ENCODE measurements at places on chromosomes 11 and 22. TPM values are rescaled to one million over a fixed set of nuclear protein-coding genes. Genes with fewer than 3 reads are reported as not detected.

The OR52N5 gene
- not detected for polyA plus RNA-seq

The ENDOD1 gene
- polyA plus RNA-seq: 71.8 TPM

The NFAM1 gene
- 2.6 TPM for polyA plus RNA-seq

DNA sequence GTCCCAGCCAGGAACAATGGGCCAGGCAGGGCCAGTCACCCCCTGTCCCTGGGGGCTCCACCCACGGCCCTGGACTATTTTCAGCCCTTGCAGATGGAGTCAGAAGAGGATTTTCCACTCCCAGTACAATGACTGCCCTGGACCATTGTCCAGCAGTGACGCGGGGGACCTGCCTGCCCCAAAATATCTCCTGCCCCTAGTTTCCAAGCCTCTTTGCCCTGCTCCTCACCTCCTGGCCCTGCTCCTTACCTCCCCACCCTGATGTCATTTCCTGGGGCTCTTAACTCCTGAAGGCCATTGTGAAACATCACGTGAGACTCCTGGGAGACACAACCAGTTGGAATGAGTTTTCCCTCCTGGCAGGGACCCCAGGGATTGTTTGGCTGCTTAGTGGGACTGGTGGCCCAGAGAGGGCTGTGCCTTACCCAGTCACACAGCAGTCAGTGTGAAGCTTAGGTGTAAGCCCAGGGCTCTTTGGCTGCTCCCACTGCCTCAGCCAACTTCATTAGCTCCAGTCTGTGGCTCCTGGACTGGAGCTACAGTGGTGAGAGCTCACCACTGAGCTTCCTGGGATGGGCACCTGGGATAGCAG, 22.2 kb downstream of the P2RY2 start:
- H3K36me3 ChIP-seq: no peaks in the 10 kb centered on the region
- no peaks in the 10 kb centered on the region for H3K27me3 ChIP-seq
- no peak overlapping the region for H3K4me3 ChIP-seq
- H3K4me1 ChIP-seq: no peaks in the 10 kb centered on the region
- DNase-seq: peak; percentile 80

DNA sequence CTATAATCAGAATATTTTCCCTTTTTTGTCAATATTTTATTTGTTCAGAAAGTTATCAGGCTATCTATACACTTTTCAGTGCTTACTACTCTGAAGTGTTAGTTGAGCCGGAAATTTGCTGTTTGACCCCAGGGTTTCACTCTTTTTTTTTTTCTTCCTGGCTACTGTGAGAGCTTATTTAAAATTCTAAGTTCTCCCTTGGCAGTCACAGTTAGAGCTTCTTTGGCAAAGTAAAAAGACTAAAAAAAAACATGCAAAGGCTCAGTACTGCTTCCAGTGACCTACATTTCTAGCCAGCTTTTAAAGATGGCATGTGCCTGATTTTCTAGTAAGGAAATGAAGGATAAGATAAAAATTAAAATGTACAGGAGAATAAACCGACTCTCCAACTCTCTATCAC, 48.4 kb downstream of the ELP4 start:
- DNase-seq: no peak
- H3K27me3 ChIP-seq: no peaks in the 10 kb centered on the region

DNA sequence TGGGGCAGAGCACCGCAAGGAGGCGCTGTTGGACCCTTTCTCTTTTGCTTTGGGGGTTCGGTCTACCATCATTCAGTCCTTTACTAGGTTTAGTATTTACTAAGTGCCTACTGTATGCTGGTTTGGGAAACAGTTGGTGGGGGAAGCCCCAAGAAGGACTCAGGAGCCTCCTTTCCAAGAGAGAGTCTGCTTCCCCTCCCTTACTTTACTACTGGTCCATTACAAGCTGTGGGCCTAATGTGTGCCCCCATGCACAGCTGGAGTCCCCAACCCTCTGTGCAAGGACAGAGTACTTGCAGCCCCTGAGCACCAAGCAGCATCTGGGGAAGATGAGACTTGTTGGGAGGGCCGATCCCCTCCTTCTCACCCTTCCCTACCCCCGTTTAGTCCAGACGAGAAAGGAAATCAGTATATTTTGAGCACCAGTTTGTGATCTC, 876 bp upstream of the UBE2L6 start:
- no peaks in the 10 kb centered on the region for H3K4me1 ChIP-seq
- DNase-seq: no peak
- H3K27me3 ChIP-seq: no peaks in the 10 kb centered on the region

GRCh38 chr11:104759464-104759863, 138.8 kb downstream of the CASP12 start:
- no peaks in the 10 kb centered on the region for H3K27me3 ChIP-seq
- H3K4me3 ChIP-seq: no peak overlapping the region
- H3K4me1 ChIP-seq: no peaks in the 10 kb centered on the region
- H3K27ac ChIP-seq: no peak overlapping the region
- no peak for DNase-seq

DNA sequence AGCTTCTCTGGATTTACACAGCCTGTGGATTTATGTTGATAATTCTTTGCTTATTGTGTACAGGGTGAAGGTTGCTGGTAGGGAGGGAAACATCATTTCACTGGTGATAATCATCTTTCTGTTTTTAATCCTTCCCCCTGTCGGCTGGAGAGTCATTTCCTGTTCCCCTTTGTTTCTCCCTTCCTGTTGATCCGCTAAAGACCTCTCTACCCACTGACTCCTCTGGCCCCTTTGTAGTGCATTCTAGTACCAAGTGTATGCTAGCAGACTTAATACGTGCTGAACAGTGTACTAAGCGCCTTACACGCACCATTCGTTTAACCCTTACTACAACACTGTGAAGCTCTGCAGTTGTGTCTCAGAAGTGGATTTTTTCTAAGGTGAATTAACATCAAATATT, 19.0 kb upstream of the OR9Q1 start:
- no peak overlapping the region for H3K4me3 ChIP-seq
- H3K27me3 ChIP-seq: no peaks in the 10 kb centered on the region
- no peak overlapping the region for H3K27ac ChIP-seq

- no peaks in the 10 kb centered on the region for H3K4me1 ChIP-seq
- no peaks in the 10 kb centered on the region for H3K27me3 ChIP-seq
- no peak overlapping the region for H3K4me3 ChIP-seq
- H3K36me3 ChIP-seq: no peaks in the 10 kb centered on the region
Measured at GRCh38 chr11:40513281-40513680, 946.2 kb downstream of the LRRC4C start.

GRCh38 chr11:36703055-36703404, 105.0 kb upstream of the RAG2 start:
- H3K4me3 ChIP-seq: no peak overlapping the region
- H3K27ac ChIP-seq: no peak overlapping the region
- no peaks in the 10 kb centered on the region for H3K4me1 ChIP-seq
- DNase-seq: no peak
- H3K27me3 ChIP-seq: no peaks in the 10 kb centered on the region

DNA sequence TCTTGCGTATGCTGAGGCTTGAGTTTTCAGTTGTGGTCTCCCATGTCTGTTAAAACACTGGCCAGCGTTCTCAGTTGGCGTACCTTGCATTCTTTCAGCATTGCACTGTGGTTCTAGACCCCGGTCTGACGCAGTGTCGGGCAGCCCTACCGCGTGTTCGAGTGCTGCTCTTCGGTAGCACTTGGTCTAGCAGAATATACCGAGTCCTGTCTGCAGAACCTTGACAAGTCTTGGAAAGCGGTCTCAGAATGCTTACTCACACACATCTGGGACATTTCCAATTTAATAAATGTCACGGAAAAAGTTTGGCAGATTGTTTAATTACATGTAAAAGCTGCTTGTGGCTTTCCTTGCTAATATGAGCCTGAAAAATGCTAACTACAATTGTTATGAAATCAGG, 32.6 kb downstream of the PPFIA1 start:
- H3K36me3 ChIP-seq: no peaks in the 10 kb centered on the region
- DNase-seq: peak; percentile 64
- peaks cover 3% of the 10 kb centered on the region for H3K4me1 ChIP-seq
- H3K4me3 ChIP-seq: no peak overlapping the region
- H3K27me3 ChIP-seq: no peaks in the 10 kb centered on the region

All from aorta (tissue), 5 donors.